ENCODE measurements at places on chromosomes 6 and 20.

DNA sequence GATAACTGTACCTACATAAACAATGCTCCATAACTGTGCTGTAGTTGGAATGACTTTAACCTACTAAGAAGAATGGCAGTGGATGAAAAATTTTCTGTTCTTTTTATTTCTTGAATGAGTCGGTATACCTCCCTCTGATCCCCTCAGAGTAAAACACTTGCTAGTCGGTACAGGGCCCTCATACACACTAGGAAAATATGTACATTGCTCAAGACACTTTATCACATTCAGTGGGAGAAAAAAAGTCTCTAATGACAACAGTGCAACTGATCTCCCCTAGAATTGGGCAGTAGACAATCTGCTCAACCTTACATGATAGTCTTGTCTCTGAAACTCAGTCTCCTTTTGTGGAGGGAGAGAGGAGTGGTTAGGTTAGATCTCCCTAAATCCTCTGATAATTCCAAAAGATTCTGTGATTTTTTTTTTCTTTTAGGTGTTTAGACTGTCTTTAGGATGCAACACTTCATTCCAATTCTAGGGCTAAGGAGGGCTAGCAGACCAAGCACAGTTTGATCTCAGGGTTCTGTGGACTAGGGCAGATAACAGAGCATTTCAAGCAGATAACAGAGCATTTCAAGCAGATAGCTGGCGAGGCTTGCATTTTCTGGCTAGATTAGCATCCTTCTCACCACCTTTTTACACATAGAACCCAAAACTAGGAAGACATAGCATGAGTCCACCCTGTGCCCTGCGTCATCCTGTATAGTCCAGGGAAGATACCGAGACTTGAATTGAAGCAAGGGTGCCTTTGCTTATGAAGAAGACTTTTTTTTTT is 100.3 kb upstream of the TNFAIP3 start:
- no peak for DNase-seq

DNA sequence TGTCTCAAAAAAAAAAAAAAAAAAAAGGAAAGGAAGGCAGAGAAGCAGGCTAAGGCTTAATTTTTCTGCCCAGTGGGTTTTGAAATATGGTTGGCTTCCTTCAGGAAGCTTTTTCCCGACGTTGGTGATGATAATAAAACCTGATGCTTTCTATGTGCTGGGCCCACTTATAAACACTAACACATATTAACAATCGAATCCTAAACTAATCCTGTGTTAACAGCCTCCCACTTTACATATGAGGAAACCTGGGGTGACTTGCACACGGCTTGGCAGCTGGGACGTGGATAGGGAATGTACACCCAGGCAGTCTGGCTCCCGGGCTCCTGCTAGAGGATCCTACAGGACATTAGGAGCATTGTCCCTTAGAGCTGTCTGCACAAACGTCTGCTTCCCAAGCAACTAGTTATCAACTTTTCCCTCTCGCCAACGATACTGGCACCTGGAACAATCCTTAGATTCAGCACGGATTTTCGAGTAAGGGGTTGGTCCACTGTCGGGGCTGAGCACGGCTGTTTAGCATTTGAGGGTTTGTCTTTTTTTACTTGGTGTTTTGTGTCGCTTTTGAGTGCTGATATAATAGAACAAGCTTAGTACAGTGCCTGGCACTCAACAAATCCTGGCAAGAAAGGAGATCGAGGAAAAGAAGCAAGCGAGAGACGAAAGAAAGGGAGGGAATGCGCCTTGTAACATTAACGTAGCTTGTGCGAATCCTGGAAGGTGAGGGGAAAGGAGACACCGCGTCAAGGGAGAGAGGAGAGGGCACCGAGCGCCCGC is 622 bp upstream of the KIZ start:
- DNase-seq = no peak

DNA sequence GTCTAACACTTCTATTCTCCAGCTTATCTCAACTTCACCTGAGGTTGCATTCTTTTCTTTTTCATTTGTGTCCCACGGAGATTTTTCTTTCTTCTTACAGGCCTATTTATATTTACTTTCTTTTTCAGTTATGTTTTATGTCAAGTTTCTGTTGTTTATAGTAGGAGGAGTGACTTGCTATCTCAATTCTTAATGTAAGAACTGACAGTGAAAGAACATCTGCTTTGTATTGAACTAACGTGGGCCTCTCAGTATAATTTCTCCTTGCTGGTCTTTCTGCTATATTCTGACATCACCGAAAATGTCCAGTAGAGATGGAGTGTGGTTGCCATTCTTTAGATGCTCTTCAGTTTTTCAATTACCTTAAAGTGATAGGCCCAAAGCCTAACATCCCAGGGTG is 521.7 kb downstream of the EPM2A start:
- DNase-seq = no peak

- DNase-seq = no peak
Observed at GRCh38 chr20:43820731-43821330, 93.8 kb upstream of the TOX2 start.

DNA sequence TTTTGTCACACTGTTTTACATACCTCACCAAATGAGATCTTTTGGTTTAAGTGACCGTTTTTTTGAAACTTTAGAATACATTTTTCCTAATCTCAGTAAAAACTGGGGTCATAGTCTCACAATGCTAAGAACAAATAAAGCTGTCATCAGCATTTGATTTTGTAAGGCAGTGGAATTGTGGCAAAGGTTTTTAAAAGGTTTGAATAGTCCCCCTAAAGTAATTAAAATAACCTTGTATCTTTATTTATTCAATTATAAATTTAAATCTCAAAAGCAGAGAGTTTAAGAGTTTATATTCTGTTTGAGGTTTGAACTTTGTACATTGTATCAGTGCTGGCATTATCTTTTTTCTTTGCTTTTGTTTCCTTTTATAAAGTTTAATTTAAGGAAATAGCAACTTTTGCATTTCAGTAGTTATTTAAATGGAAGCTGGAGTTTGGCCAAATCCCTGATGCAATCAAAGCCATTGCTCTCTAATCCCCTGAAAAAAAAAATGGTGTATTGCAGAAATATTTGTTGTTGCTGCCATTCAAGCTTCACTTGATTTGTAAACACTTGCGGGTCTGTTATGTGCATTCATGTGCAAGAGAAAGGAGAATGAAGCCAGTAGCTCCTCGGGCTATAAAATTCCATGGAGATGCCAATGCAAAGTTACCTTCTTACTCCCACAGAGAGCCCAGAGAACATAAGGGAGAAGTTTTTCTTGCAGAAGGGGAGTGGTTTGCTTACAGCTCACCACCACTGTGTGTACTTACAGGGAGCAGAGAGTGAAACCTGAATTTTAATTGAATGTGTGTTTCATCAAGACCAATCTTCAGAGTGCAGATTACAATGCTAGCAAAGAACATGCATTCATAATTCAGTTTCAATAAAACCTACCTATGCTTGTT is 391.8 kb downstream of the ARHGAP18 start:
- no peak for DNase-seq

GRCh38 chr6:42103216-42103615 is 39.2 kb downstream of the C6orf132 start:
- no peak for DNase-seq

GRCh38 chr6:96991618-96992342 is 67.3 kb downstream of the KLHL32 start:
- DNase-seq = no peak

GRCh38 chr6:39313526-39314272 is 520 bp downstream of the KCNK17 start:
- no peak for DNase-seq

- no peak for DNase-seq
Observed at GRCh38 chr6:168188369-168189199, 109.6 kb upstream of the FRMD1 start.

DNA sequence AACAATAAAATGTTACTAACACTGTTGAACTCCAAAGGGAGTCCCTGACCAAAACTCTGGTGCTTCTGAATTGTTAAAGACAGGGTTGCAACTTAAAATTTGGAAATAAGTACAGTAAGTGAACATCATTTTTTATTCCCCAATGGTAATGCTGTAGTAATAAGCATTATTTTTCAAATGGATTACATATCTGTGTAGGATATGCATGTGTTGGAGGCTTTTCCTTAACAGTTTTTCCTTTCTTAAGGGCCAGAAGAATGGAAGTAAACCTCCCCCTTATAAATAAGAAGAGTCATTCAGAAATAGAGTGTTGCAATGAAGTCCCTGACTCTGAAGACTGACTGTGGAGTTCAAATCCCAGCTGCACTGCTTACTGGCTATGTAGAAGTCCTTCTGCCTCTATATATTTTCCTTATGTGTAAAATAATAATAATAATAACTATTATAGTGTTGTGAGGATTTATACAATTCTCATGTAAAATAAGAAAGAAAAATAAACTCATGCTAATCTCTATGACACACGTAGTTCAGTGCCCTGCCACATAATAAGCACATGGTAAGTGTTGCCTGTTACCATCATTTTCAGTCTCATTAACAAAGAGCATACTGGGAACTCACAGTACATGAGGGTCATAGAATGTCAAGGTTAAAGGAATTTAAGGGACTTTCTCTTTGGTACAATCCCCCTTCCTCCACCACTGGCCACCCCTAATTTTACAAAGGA is 129.8 kb upstream of the SMLR1 start:
- DNase-seq = no peak

DNA sequence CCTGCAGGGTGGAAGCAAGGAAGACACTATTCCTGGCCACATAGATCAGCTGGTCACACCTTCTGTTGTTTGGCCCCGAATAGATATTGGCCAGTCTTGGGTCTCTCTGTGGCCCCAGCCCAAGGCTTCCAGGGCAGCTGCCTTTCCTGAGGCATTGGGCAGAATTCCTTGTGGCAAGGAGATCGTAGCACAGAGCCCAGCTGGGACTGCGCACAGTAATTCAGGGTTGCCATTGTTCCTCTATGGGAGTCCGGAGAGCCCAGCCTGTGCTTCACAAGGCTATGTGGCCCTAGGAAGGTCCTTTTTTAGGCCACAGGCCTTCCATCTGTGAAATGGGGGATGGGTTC is 6.9 kb downstream of the SGK2 start:
- no peak for DNase-seq

- no peak for DNase-seq
Observed at GRCh38 chr6:156850353-156850752, 73.2 kb downstream of the ARID1B start.

DNA sequence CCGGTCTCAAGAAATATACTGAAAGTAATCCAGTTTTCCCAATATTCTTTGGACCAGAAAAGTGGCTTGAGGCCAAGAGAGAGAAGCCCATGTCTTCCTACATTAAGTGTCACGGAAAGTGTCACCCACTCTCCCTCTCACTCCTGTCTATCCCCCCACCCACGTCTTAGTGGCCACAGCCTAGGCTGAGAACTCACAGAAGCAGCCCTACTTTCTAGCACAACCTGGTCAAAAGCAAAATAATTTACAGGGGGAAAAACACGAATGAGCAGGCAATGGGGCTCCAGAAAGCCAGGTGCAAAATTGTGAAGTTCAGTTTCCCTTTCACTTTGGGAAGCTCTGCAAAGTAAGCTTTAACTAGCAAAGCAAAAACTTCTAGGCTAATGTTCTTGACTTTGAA is 118.0 kb downstream of the OPRM1 start:
- DNase-seq = no peak

DNA sequence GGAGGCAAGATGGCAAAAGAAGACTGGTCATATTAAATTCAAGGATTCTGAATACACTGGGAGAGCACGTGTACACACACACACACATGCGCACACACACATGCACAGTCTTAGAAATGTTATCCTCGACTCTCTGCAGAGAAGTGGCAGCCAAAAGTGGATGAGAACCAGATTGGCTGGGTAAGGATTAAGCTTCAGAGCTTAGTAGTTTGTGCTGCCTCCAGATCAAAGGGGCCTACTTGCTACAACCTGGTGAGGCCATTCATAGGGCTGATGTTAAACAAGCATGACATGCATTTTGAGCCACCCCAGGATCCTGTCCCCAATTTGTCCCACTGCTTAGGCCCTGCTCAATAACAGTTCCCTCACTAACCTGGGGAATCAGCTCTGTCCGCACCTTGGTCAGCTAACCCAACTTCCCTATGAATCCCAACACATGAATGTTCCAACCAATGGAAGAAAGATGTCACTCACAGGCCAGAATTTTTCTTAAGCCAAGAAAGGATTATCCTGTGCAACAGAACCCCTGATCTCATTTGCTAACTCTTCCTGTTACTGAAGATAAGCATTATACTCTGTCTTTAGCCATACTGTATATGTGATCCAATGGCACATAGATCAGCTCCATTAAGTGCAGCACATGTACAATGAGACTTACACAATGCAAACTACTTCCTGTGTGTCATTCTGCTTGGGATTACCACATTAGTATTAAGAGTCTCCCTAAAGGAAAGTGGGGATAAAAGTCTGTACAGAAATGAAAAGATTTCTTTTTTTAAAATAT is 31.0 kb downstream of the TOMM6 start:
- no peak for DNase-seq

- DNase-seq = peak; percentile 11
Observed at GRCh38 chr6:25960734-25961133, 1.9 kb upstream of the TRIM38 start.

- DNase-seq = no peak
Observed at GRCh38 chr6:135505222-135505621, 7.7 kb upstream of the AHI1 start.

DNA sequence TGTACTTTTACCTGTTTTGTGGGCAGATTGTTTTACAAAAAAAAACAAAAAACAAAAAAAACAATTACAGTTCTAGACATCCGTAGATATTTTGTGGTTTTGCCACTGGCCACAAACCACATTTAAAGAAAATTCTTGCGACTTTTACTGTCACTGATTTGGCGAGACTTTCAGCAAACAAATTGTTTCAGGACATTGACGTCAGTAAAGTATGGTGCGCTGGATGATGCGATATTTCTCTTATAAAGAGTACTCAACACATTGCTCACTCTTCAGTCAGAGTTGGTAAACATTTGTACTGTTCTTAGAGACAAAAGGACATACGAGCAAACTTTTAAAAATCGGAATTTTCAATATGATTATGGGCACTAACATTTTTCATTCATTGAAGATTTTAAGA is 229.8 kb downstream of the HAO1 start:
- no peak for DNase-seq

GRCh38 chr6:113095841-113096240 is 748.7 kb downstream of the RFPL4B start:
- no peak for DNase-seq

DNA sequence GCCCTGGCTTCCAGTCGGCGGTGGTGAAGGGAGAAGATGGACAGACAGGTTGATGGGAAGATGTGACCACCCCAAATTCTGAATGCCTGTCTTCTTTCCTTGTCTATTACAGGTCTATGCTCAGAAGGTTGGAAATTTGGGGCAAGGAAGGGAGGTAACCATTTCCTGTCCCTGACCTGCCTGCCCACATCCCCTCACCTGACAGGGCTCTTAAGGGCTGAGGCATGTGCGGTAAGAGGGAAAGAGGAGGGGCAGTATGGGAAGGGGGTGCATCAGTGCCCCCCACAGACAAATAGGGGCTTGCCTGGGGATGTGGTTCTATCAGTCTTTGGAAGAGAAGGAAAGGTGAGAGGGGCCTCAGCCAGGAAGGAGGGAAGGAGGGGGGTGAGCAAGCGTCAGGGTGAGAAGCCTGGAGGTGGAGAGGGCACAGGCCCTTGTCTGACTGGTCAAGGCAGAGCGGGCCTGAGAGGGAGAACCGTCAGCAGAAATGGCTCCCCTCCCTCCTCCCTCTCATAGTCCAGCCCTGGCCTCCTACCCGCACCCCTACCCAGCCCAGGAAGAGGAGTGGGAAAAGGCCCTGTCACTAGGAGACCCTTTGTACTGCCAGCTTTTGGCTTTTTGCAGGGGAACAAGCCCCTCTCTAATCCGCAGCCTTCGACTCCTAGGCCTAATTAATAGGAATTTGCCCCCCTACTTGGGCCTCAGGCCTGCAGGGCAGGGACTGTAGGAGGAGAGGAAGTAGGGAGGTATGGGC is 104.4 kb upstream of the FOXP4 start:
- no peak for DNase-seq
